ENCODE measurements at places on chromosomes 12 and 14.

DNA sequence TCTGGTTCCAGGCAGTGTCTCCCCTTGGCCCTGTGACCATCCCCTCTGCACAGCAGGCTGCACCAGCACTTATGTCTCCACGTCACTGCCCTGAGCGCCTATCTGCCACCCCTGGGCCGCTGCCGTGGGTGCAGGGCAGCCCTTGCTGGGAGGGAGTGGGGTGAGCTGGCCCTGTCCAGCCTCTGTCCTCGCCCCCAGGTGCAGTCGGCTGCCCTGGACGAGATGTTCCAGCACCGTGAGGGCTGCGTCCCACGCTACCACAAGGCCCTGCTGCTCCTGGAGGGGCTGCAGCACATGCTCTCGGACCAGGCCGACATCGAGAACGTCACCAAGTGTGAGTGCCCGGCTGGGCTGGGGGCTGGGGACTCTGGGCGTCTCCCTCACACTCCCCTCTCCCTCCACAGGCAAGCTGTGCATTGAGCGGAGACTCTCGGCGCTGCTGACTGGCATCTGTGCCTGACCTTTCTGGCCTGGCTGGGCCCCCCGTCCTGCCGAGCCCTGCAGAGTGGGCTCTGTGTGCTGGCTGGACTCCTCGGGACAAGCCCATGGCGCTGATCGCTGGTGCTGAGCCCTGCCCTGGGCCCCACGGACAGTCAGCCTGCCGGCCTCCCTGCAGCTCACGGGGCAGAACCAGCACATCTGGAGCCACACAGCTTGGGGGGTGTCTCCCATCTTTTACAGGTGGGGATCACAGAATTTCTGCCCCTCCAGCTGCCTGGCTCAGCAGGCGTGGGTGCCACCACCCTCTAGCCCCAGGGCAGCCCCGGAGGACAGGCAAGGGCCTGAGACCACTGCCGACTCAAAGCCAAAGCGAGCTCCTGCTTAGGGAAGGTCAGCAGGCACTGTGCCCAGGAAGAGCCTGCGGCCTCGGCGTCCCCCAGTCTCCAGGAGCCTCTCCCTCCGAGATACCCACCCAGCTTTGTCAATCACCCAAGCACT lies 7.9 kb upstream of the PUS1 start:
- DNase-seq, result no peak

DNA sequence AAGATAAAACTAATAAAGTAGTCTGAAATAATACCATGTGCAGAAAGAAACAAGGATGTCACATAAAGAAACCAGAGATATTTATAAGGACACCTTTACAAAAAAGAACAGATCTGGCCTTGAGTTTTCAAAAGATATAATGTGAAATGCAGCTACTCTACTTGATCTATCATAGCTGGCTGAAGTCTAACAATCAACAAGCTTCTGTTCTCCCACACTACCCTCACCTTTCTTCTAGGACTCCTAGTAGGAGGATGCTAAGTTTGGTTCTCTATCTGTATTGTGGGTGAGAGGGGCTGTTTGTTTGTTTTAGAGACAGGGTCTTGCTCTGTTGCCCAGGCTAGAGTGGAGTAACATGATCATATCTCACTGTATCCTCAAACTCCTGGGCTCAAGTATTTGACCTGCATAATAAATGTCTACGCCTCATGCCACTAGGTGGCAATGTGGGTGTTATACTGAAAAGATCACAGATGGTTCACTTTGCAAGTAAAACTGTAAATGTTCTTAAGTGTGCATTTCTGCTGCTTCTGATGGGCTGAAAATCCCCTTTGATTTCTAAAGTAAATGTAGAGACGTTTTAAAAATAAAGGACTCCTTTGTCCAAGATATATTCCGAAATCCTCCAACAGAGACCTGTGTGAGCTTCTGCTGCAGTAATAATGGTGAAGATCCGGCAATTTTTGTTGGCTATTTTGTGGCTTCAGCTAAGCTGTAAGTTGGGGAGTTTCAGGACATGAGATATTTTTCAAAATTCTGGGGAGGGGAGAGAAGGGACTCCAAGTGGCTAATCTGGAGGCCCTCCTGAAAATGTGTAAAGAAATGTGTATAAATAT lies 269.3 kb downstream of the DAD1 start:
- peak; percentile 66 for DNase-seq

GRCh38 chr12:21962236-21962635 lies 21.0 kb upstream of the ABCC9 start:
- DNase-seq, result no peak

- DNase-seq, result peak; percentile 45
Measured at GRCh38 chr12:124551268-124552144, 15.9 kb downstream of the NCOR2 start.

DNA sequence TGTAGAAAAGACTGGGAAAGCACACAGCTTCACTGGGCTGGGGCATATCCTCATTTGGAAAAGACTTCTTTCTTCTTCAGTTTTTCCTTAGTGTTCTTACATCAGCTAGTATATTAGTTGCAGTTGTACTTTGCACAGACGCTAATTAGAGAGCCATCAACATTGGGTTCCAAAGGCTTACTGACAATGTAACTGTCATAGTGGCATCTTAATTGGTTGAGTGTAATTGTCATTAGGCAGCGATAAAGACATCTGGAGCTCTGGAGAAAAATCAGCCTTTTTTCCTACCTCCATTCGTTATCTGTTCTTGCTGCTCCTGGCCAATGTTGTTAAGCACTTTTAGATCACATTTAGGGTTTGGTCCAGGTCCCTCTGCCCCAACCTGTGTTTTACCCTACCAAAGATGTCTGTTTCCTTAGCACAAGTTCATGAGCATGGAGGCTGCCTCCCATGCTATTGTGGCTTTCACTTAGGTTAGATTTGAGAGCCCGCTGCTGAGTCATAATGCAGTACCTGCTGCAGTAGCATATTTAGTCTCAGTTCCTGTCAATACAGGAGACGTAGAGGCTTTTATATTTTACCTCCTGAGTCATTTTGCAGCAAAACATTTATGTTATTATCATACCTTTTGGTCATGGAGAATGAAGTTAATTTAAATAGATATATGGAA lies 49.2 kb downstream of the FBXW8 start:
- DNase-seq, result no peak

Data from dermis blood vessel endothelial cell (primary cell).